ENCODE measurements at places on chromosomes 6 and 20.
A peak's percentile ranks its signal among the peaks of the same experiment; 100 is the strongest.

GRCh38 chr20:19893356-19893755, 123.8 kb upstream of the NAA20 start:
- no peak for DNase-seq

- no peak for DNase-seq
Measured at GRCh38 chr6:161918628-161919205, 644.9 kb upstream of the AGPAT4 start.

- DNase-seq, result peak; percentile 40
Measured at GRCh38 chr6:402901-403658, 11.5 kb downstream of the IRF4 start.

DNA sequence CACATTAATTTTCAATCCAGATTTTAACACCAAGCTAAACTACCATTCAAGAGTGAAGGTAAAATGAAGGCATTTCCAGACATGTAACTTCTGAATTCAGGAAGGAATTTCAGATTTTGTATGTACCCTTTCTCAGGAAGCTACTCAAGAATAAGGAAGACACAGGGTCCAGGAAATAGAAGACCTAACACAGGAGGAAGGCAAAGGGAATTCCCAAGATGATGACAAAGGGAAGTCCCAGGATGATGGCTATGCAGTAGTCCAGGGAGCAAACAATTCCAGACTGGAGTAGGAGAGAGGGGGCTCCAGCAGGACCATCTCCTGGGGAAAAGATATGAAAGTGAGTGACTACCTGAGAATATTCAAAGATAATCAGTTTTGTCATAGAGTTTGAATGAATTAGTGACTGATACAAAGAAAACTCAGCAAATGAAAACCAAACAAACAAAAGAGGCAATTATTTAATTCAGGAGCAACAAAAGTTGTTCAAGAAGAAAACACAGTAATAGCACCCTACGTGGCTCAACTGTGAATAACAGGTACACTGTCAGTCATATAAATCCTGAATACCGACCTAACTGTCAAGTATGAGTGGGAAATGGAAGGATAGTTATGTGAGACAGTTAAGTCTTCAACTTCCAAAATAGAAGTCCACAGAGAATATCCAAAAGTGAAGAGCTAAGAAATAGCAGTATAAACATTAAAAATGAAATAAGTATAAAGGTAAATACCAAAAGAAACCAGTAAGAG, 4.0 kb downstream of the RNF24 start:
- DNase-seq, result no peak

DNA sequence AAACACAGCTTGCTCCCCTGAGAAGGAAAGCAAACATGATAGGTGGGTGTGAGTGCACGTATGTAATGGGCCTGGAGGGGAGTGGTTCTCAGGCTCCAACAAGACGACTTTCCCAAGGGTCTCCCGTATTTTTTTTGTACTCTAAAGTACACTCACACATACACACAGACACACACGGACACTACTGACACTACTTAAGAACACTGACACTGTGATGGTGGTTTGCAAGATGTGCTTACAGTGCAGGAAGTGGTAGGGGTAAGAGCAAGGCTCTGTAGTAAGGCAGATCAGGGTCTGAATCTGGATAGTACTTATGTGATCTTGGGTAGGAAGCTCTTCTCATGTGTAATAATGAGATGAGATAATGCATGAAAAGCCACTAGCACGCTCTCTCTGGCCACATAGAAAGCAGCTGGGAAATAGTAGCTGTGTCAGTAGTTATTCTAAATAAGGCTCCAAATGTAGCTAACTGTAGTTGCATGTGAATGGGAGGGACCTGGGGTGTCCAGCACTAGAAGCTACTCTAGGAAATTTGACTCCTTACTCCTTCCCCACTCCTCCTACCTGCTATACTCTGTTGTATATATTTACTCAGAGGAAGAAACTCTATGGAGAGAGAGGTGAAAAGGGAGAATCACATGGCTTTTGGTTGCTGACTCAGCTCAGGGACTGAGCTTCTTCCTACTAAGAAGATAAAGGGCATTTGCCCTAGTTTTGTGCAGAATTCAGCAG, 8.4 kb upstream of the ZBTB24 start:
- DNase-seq, result no peak

DNA sequence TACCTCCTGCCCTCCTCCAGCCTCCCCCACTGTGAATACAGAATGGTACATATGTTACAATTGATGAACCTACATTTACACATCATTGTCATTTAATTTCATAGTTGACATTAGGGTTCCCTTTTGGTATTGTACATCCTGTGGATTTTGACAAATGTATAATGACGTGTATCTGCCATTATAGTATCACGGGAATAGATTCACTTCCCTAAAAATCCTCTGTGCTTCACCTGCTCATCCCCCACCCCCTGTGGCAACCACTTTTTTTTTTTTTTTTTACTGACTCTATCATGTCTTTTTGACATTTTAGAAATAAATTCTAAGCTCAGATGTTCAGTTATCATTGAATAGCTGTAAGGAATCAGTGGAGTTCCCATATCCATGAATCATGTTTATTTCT, 30.4 kb downstream of the HECA start:
- no peak for DNase-seq

- no peak for DNase-seq
Measured at GRCh38 chr6:119255492-119255891, 94.1 kb downstream of the MAN1A1 start.

- DNase-seq, result no peak
Measured at GRCh38 chr20:7226156-7226555, 458.7 kb downstream of the BMP2 start.

DNA sequence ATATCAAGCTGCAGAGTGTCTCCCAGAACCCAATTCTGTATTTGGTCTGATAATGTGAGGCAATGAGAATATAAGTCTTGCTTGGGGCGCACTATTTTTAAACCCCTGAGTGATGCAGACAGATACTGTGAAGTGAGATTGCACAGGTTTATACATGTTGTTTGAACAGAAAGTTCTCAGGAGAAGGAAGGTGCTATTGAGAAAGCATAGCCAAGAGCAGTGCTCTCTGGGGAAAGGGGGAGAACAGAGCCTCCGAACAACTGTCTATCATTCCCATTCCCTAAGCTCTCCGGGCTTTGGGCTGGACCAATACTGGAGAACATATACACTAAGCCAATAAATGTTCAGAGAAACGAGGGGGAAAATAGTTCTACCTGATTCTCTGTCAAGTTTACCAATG, 75.8 kb downstream of the PERP start:
- DNase-seq, result no peak

DNA sequence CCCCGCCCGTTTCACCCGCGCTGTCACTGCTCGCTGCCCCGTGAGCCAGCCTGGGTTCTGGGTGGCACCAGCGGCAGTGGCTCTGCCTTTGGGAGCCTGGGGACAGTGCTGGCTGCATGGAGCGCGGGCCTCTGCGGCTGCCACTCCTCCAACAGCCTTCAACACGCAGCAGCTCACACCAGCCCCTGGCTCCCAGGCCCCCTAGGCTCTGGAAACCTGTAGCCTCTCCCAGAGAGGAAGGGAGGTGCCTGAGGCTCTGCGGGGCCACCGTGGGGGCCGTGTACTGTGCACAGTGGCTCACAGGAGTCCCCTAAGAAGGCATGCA, 163.9 kb upstream of the AFDN start:
- no peak for DNase-seq

DNA sequence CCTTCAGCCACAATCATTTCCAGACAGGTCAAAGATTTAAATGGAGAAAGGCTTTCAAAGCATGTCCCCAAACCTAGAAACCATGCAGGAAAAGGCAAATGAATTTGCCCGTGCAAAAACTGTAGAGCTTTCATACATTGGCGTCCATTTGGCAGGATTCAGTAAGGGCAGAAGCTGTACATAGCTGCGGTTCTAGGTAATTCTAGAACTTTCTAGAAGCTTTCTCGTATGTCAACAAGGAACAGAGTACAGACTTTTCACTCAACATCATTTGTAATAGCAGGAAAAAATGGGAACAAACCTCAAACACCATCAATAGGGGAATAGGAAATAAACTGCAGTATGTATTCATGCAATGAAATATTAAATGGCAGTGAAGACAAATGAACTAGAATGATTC, 11.1 kb upstream of the MAPK13 start:
- no peak for DNase-seq

DNA sequence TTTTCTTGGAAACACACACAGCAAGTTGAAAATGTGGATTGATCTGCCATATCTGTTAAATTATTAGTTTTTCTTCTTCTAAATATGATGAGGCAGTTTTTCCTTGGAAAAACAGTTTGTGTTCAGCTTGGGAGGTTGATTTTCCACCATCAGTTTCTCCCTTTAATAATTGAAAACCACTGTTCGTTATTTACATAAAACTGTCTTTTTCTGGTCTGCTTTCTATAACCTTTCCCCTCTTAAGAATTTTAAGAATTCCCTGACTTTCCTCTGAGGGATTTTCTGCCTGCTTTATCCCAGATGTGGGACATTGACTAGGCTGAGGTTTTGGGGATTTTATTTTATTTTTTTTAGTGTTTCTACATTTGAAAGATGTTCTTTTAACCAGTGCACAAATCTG, 27.2 kb downstream of the DSE start:
- DNase-seq, result no peak

- no peak for DNase-seq
Measured at GRCh38 chr20:46894579-46894958, at the start of gene EYA2. TSS of gene EYA2 (plus strand) at chr20:46894843. CDS start at chr20:46990011, 95,168 bp downstream.

GRCh38 chr6:139730340-139730974, 356.0 kb upstream of the CITED2 start:
- no peak for DNase-seq

GRCh38 chr6:123655521-123656306, 19.0 kb upstream of the TRDN start:
- DNase-seq, result no peak

DNA sequence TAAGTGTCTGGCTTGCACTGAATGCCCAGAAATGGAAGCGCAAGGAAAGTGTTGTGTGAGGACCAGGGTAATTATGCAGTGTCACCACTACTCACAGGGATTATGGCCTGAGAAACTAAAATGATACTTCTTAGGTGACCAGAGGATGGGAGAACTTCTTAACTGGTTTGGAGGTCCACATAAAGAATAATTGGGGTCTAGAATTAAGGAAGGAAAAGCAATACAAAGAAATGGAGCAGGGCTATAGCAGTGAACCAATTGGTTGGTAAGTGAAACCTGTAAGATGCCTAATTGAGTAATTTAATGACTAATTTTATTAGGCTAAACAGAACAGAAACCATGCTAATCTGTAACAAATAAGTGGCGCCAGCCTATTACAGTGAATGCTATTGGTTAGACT, 5.3 kb downstream of the TSPYL4 start:
- DNase-seq, result no peak

GRCh38 chr6:31453259-31453658, 44.7 kb upstream of the MICB start:
- no peak for DNase-seq
